GM23338 (cell line): ENCODE measurements at places on chromosomes 12 and 14. TPM values are rescaled to one million over a fixed set of nuclear protein-coding genes. Genes with fewer than 3 reads are reported as not detected.

ABCC9 gene
- polyA plus RNA-seq: 0.02 TPM in 1 of 2 replicates, not detected in the other

GUCY2C gene
- 1.4 and 2.1 TPM in 2 replicates for polyA plus RNA-seq

ARMH4 gene
- 13.9 and 15.5 TPM in 2 replicates for polyA plus RNA-seq

CCNT1 gene
- 9.3 and 12.8 TPM in 2 replicates for polyA plus RNA-seq

DNA sequence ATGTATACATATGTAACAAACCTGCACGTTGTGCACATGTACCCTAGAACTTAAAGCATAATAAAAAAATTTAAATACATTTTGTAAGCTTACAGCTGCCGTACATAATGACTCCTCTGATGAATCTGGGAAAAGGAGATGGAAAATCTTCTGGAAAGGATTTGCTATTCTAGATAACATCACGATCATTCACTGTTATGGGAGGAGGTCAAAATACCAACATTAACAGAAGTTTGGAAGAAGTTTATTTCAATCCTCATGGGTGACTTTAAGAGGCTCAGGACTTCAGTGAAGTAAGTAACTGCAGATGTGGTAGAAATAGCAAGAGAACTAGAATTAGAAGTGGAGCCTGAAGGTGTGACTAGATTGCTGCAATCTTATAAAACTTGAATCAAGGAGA lies 172.2 kb downstream of the SLC16A7 start:
- no peaks in the 10 kb centered on the region for H3K4me1 ChIP-seq
- no peak overlapping the region for H3K27ac ChIP-seq
- no peak overlapping the region for H3K4me3 ChIP-seq
- no peaks in the 10 kb centered on the region for H3K36me3 ChIP-seq
- H3K27me3 ChIP-seq: no peaks in the 10 kb centered on the region

DNA sequence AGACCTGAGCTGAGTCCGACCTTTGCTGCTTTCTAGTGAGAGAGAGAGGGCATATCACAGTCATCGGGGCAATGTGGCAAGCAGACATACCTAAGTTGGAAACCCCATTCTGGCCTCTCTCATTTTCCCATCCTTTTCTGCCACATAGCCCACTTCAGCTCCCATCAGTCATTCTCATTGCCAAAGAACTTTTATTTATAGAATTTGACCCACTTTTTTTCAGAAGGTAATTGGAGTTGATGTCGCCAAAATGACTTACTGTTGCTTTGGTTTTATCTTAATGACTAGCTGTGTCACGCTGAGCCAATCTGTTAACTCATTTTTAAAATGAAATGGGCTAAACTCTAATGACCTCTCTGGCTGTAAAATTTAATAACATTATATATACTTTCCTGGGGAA lies 63.9 kb upstream of the RMST start:
- H3K36me3 ChIP-seq: no peaks in the 10 kb centered on the region
- no peak overlapping the region for H3K4me3 ChIP-seq
- no peaks in the 10 kb centered on the region for H3K27me3 ChIP-seq

GRCh38 chr14:61080591-61081010 lies 99.6 kb downstream of the SLC38A6 start:
- no peaks in the 10 kb centered on the region; the same call in 1 of the 2 replicates for H3K36me3 ChIP-seq
- H3K27ac ChIP-seq: no peak overlapping the region
- H3K27me3 ChIP-seq: no peaks in the 10 kb centered on the region
- H3K4me1 ChIP-seq: peaks cover 10% of the 10 kb centered on the region
- H3K4me3 ChIP-seq: no peak overlapping the region

DNA sequence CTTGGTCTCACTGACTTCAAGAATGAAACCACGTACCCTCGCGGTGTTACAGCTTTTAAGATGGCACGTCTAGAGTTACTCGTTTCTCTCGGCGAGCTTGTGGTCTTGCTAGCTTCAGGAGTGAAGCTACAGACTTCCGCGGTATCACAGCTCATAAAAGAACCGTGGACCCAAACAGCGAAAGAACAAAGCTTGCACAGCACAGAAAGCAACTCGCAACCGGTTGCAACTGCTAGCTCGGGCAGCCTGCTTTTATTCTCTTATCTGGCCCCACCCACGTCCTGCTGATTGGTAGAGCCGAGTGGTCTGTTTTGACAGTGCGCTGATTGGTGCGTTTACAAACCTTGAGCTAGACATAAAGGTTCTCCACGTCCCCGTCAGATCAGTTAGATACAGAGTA lies 4.2 kb upstream of the CLEC4C start:
- no peak overlapping the region for H3K4me3 ChIP-seq
- no peak for DNase-seq
- H3K36me3 ChIP-seq: no peaks in the 10 kb centered on the region
- H3K27ac ChIP-seq: no peak overlapping the region

- DNase-seq: no peak
- no peaks in the 10 kb centered on the region; the same call in 1 of the 2 replicates for H3K4me1 ChIP-seq
- no peaks in the 10 kb centered on the region for H3K36me3 ChIP-seq
- H3K27ac ChIP-seq: no peak overlapping the region
- no peak overlapping the region for H3K4me3 ChIP-seq
These were observed 33.2 kb upstream of the IRF2BPL start for GRCh38 chr14:77061630-77062257.

FAM234B gene
- 9.5 TPM in 2 replicates for polyA plus RNA-seq

GRCh38 chr12:9244894-9245293 lies 36.7 kb upstream of the PZP start:
- no peak overlapping the region for H3K27ac ChIP-seq
- no peaks in the 10 kb centered on the region for H3K27me3 ChIP-seq
- H3K4me3 ChIP-seq: no peak overlapping the region
- H3K4me1 ChIP-seq: no peaks in the 10 kb centered on the region
- DNase-seq: no peak

DNA sequence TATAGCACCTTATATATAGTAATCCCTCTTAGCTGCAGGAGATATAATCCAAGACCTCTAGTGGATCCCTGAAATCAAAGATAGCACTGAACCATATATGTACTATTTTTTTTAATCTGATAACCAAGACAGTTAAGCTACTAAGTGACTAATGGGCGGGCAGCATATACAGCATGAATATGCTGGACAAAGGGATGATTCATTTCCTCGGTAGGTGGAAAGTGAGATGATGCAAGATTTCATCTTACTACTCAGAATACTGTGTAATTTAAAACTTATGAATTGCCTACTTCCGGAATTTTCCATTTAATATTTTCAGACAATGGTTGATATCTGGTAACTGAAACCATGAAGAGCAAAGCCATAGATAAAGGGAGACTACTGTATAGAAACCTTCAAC lies 36.2 kb downstream of the PRMT8 start:
- H3K36me3 ChIP-seq: no peaks in the 10 kb centered on the region
- no peak overlapping the region for H3K4me3 ChIP-seq
- H3K27ac ChIP-seq: no peak overlapping the region
- DNase-seq: no peak
- H3K4me1 ChIP-seq: peaks cover 20% of the 10 kb centered on the region

CCDC197 gene
- polyA plus RNA-seq: not detected in 2 replicates

RDH5 gene
- polyA plus RNA-seq: 3.9 and 5.4 TPM in 2 replicates

GRCh38 chr12:91127751-91128150 lies 16.5 kb upstream of the LUM start:
- no peaks in the 10 kb centered on the region for H3K27me3 ChIP-seq
- no peak for DNase-seq
- no peaks in the 10 kb centered on the region for H3K36me3 ChIP-seq
- H3K4me3 ChIP-seq: no peak overlapping the region
- no peak overlapping the region for H3K27ac ChIP-seq

DNA sequence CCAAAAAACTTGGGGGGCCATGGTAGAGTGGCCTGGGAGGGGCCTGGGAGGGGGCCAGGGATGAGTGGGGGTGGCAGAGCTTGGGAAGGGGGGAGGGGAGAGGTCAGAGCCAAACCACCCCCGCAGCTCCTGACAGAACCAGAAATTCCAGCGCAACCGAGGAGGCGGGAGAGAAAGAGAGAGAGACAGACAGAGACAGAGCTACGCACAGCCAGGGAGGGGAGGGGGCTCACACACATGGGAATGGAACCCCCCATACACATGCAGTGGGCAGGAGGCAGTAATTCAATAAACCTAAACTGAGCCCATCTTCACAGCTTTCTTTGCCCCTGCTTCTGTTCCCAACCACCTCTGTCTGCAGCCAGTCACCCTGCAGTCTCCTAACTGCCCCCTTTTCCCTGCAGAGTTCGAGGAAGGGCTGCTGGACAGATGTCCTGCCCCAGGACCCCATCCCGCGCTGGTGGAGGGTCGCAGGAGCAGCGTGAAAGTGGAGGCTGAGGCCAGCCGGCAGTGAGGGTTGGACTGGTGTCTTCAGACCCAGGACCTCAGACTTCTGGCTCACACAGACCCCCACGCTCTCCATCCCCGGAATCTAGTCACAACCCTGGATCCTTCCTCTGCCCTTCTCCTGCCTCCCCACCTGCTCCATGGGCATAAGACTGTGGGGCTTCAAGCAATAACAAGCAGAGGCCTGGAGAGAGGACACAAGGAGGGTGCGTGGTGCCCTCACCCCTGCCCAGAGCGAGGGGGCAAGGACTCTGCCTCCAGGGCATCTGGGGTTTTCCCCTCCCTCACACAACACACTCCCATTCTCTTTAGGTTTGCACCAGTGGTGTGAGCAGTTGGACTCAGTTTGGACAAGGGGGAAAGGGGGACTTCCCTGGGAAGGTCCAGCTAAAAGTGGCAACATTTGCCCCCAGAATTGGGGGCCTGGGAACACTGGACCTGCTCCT lies 5.6 kb downstream of the NAB2 start:
- H3K4me1 ChIP-seq: peaks cover 27% of the 10 kb centered on the region
- H3K27me3 ChIP-seq: no peaks in the 10 kb centered on the region
- peak overlapping the region; percentile 86; the same call in 1 of the 2 replicates for H3K27ac ChIP-seq
- no peak overlapping the region for H3K4me3 ChIP-seq

GRCh38 chr12:100926669-100927248 lies 132.2 kb downstream of the ANO4 start:
- peak; percentile 94 for DNase-seq
- no peaks in the 10 kb centered on the region; the same call in 1 of the 2 replicates for H3K4me1 ChIP-seq
- H3K27me3 ChIP-seq: no peaks in the 10 kb centered on the region

GRCh38 chr12:4538207-4539160 lies at the start of gene RAD51AP1:
Gene RAD51AP1 (plus strand): TSS chr12:4538890. CDS start chr12:4538940, 50 bp downstream.
- peak within 1 kb of the TSS; percentile 61 for H3K27ac ChIP-seq
- no peaks in the 10 kb centered on the region for H3K4me1 ChIP-seq
- peak; percentile 99 for DNase-seq
- peaks cover 2% of the 10 kb centered on the region; the same call in 1 of the 2 replicates for H3K36me3 ChIP-seq
- H3K4me3 ChIP-seq: peak within 1 kb of the TSS; percentile 72

DNA sequence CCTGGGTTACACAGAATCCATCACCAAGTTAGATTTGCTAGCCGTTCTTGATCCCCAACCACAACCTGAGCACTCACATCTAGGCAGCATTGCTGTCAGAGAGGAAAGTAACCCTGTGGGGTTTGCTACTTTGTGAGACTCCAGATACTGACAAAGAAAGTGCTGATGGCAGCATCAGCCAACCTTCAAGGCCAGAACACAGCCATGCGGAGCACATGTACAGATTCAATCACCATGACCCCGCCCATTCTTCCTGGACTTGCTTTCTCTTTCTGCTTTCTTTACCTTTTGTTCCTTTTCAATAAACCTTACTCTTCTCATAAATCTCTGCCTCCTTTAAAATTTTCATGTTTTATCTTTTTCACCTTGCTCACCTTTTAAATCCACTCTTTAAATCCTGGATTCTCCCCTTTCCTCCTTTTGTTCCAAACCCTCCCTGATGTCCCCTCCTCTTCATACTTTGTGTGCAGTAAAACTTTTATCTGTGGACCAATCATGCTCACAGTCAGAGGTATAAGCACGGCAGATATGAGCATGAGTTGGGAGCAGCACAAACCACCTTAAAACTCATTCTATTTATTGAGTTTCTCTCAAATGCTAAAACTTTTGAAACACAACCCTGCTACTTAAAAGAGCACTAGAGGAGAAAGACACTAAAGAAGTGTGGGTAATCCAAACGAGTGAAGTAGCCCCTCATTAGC lies 21.9 kb upstream of the CERS5 start:
- H3K4me1 ChIP-seq: no peaks in the 10 kb centered on the region
- H3K36me3 ChIP-seq: no peaks in the 10 kb centered on the region
- no peaks in the 10 kb centered on the region for H3K27me3 ChIP-seq
- no peak for DNase-seq
- no peak overlapping the region; the same call in 1 of the 2 replicates for H3K27ac ChIP-seq
- H3K4me3 ChIP-seq: no peak overlapping the region

WIF1 gene
- polyA plus RNA-seq: 4.2 and 4.9 TPM in 2 replicates

DNA sequence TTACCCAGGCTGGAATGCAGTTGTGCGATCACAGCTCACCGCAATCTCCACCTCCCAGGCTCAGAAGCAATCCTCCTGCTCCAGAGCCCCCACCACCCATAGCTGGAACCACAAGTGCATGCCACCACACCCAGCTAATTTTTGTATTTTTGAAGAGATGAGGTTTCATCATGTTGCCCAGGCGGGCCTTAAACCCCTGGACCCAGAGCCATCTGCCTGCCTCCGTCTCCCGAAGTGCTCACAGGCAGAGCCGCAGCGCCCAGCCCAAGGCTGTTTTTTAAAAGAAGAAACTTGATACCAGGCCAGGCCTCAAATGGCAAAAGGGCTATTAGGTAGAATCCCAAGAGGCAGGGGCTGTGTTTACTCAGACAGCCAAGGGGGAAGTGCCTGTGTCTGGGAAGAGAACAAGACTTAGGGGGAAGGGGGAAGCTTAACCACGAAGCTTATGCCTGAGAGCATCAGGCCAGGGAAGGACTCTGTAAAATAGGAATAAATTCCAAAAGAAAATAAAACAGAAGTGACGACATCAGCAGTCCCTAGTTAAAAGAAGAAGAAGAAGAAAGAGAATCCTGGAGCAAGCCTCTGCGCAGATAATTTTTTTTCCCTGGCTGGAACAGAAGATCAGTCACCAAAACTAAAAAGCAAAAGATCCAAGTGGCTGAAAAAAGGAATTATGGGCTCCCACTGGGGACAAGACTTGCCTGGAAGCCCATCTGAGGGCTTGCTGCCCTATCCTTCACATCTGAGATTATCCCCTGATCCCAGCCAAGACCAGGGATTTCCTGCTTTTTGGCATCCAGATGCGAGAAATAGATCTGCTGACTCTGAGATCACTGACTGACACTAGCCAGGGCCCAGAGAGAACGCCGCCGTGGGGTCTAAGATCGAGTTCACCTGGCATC lies 170.5 kb downstream of the NDUFA12 start:
- H3K36me3 ChIP-seq: no peaks in the 10 kb centered on the region
- no peaks in the 10 kb centered on the region for H3K27me3 ChIP-seq
- peak; percentile 83 for DNase-seq
- peak overlapping the region; percentile 10 for H3K27ac ChIP-seq

- H3K27me3 ChIP-seq: no peaks in the 10 kb centered on the region
- DNase-seq: peak; percentile 13
- H3K27ac ChIP-seq: no peak overlapping the region
- no peaks in the 10 kb centered on the region for H3K36me3 ChIP-seq
- H3K4me3 ChIP-seq: no peak overlapping the region
- H3K4me1 ChIP-seq: peaks cover 3% of the 10 kb centered on the region; the same call in 1 of the 2 replicates
These were observed 5.7 kb upstream of the KLRK1 start for GRCh38 chr12:10395390-10395998.

GRCh38 chr12:29992366-29992765 lies 208.6 kb upstream of the TMTC1 start:
- H3K4me3 ChIP-seq: no peak overlapping the region
- H3K27me3 ChIP-seq: no peaks in the 10 kb centered on the region
- DNase-seq: no peak
- H3K27ac ChIP-seq: no peak overlapping the region

GRCh38 chr12:212715-213526 lies 1.0 kb downstream of the SLC6A12 start:
- DNase-seq: no peak
- no peaks in the 10 kb centered on the region for H3K36me3 ChIP-seq
- H3K4me3 ChIP-seq: no peak overlapping the region
